ENCODE measurements at places on chromosomes 5 and 9.

- no peak for DNase-seq
These were observed 568.7 kb upstream of the RGMB start for GRCh38 chr5:98204798-98205197.

DNA sequence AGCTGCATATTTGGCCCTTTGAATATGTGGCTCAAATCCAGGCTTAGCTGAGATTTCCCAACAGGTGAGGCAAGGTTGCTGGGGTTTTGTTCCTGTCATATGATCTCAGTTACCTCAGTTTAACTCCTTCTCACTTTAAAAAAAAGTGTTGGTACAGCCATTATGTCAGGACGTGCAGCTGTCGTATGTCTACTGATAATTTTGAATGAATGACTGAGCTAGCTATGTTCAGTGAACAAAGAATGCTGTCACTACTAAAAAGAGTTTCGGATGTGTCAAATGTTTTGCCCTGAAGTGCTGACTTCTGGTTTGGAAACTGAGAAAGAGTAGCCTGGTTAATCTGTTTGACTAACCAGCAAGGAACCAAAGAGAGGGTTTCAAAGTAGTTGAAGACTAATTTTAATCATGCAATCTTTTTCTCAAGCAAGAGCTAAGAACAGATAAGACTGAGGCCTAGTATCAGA is 106.3 kb upstream of the NR3C1 start:
- no peak for DNase-seq

DNA sequence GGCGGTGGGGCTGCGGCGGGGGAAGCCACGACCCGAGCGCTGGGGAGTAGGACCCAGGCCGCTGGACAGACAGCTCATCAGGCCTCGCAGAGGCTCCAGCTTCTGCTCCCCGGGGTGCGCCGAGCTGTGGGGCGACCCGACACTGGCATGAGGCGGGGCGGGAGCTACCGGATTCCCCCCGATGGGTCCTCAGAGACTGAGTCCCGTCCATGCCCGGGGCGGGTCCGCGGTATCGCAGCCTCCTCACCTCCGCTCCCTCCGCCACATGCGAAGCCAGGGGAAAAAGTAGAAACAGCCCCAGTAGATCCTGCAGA is 2.6 kb upstream of the CCL27 start:
- DNase-seq = no peak

DNA sequence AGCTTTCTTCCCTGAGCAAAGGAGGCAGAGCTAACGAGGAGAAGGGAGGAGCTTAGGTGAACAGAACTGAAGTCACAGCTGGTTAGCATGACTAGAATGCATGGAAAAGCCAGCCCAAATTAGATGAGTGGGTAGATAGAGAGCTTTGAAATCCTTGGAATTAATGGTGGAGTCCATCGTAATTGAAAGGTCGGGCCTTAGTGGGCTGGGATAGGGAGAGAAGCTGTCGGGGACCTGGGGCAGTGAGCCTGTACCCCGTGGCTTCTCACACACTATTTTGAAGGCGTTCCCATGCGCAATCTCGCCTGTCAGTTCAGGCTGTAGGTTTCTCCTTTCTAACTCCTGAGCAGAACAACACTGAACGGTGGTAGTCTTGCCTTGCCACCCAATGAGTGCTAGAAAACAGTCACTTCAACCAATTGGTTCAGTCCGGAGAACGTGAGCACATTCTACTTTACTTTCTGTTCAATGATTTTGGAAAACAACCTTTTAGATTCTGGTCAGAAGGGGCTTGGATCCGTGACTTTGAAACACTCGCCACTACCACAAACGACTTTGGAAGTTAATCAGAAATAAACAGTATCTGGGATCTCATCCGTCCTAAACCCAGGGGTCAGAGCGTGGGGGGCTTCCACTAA is 655 bp upstream of the RAI14 start:
- peak; percentile 14 for DNase-seq

DNA sequence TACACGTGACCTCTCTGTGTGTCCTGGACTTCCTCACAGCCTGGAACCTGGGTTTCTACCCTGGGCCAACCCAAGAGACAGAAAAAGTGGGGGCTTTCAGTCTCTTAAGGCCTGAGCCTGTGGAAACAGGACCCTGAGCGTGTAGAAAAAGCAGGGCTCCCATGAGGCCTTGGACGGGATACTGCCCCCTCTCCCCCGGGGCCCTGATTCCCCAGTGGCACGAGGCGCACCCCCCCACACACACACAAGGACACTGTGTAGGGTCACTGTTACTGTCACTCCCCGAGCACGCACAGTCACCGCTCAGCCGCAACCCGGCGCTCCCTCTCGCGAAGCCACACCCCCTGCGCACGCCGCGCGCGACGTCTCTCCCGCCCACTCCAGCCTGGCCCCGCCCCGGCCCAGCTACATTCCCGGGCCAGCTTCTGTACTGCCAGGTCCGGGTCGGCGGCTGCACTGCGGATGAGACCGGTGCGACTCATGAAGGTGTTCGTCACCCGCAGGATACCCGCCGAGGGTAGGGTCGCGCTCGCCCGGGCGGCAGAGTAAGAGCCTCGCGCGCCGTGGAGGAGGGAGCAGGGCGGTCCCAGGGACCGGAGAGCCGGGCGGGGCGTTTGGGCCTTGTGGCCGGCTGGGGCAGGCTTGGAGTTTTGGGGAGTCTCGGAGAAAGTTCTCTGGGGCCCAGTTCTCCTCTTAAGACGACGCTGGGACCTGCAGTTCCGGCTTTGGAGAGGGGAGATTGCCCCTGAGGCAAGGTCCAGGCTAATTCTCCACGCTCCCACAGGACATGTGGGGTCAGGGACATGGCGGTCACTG is at the start of gene GRHPR:
Gene GRHPR, plus strand, starts transcription at position 408 of the 816 bp plus-strand sequence. Its CDS starts 55 bp downstream, at position 463.
- peak; percentile 75 for DNase-seq

- no peak for DNase-seq
These were observed 13.0 kb downstream of the APBA1 start for GRCh38 chr9:69658987-69659675.

- no peak for DNase-seq
These were observed 87.7 kb upstream of the TRIM32 start for GRCh38 chr9:116599342-116599884.

- DNase-seq = no peak
These were observed 47.9 kb upstream of the BASP1 start for GRCh38 chr5:17169507-17169906.

DNA sequence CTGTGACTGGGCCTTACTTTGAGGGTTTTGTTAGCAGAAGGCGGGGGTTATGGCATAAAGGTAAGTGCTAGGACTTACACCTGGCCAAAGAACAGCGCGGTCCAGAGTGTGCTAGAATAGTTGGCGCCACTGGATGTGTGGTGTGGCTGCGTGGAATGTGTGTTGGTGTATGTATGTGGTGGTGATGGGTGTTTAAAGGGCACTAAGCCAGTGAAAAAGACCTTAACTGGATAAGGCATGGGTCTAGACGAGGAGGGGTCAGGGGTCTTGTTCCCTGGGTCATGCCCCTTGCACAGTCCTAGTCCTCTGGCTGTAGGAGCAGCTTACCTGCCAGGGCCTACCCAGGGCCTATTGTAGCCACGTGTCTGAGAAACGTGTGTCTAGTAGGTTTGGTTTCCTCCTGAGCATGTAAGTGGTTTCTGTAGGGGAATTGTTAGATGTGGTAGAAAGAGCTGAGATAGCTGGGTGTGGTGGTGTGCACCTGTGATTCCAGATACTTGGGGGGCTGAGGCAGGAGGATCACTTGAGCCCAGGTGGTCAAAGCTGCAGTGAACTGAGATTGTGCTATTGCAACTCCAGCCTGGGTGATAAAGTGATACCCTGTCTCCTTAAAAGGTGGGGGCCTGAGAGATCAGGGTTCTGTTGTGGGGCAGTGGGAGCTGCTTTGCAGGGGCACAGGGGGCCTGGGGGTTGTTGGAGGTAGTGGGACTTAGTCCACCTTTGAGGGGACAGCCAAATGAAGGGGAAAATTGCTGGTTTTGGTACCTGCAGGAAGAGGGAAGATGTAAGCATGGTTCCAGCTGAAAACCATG is 55.2 kb downstream of the HSPA4 start:
- no peak for DNase-seq

DNA sequence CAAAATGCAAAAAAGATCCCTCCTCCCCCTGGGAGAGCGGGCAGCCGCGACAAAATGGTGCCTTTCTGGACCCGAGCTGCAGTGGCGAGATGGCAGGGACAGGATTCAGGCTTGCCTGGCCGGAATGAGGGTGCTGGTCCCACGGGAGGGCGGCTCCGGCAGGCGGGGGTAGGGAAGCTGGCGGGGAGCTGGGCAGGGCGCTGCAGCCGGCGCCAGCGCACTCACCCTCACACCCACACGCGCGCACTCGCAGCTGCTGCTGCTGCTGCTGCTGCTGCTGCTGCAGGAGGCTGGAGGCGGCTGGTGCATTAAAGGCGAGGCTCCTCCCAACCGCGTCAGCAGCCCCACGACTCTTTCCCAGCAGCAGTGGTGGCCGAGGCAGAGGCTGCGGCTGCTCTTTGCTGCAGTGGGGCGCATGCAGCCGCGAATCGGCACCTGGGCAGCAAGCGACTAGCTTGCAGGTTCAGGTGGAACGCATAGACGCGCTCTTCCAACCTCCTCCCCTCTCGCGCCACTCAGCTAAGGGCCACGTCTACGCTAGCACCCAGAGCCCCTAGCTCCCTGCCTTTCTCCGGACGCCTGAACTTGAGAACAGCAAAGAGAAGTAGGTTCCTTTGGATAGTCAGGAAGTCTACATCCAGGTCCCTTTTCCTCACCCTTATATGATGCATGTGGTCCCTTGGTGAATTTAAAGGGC is at the start of gene PPP2R2B:
Gene PPP2R2B, minus strand, starts transcription at position 282 of the 697 bp plus-strand sequence.
- peak; percentile 39 for DNase-seq
